Activated gamma-delta T cell (primary cell): ENCODE measurements at places on chromosomes 1 and 21.

DNA sequence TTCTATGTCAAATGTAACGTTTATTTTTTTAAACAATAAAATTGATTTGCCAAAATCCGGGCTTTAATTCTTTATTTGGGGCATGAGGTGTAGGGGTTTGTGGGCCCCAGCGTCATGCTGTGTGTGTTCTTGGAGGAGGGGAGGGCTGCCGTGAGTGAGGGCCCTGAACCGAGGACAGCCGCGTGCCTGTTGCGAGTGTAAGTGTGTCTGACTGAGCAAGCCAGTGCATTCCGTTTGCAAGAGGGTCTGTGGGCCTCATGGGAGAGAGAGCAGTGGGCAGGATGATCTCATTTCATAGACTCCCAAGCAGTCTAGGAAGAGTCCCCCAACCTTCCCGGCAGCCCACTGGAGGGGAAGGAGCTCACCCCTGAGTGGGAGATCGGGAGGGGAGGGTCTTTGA, 21.4 kb upstream of the SPSB1 start:
- DNase-seq = no peak

DNA sequence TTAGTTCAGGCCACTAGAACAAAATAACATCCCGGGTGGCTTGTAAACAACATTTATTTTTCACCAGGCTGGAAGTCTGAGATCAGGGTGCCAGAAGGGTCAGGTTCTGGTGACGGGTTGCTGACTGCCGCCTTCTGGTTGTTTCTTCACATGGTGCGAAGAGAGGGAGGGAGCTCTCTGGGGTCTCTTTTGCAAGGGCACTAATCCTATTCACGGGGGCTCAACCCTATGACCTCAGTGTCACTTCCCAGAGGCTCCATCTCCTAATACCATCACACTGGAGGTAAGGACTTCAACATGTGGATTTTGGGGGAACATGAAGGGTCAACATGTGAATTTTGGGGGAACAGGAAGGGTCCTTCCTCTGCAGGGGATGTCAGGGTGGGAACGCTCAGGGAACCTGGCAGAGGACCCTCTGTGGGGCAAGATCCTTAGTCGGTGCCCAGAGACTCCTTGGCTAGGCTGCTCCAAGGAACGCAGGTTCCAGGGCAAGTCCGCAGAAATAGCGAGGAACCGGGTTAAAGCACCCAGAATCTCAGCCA, 8.7 kb upstream of the C2CD2 start:
- DNase-seq = no peak

GRCh38 chr1:230160957-230161771, 94.1 kb downstream of the GALNT2 start:
- DNase-seq = no peak

- DNase-seq = no peak
These were observed 150.7 kb upstream of the CD34 start for GRCh38 chr1:208061632-208062031.

GRCh38 chr1:18390953-18391352, 89.8 kb upstream of the KLHDC7A start:
- no peak for DNase-seq

DNA sequence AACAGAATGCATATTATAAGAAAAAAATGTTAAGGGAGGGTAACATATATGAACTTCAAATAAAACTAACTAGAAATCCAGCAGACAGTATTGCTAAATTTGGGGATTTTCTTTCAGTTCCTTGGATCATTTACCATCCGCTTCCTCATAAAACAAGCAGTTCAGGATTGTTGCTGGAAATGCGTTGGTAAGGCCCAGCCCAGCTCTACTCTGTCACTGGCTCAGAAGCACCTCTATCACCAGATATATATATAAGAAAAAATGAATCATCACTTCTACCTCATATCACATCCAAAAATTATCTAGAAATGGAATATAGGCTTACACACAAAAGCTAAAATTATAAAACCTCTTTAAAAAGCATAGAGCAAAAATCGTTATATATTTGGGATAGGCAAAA, 28.2 kb upstream of the COG2 start:
- DNase-seq = no peak

DNA sequence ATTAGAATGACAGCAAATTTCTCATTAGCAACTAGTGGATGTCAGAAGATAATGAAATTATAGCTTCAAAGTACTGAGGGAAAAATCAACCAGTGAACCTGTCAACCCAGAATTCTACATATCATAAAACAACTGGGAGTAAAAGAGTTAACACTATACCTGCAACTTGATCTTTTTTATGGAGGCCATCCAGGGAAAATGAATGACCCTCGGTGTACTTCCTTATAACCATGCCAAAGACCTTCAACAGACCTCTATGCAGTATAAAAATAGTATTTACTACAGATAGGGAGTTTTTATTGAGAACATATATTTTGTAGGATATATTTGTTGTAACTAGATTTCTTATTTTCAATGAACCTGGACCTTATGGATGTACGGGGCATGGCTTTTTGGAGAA, 392.5 kb upstream of the ZRANB2 start:
- no peak for DNase-seq

- DNase-seq = no peak
These were observed 36.2 kb upstream of the ACTRT2 start for GRCh38 chr1:2985067-2985561.

DNA sequence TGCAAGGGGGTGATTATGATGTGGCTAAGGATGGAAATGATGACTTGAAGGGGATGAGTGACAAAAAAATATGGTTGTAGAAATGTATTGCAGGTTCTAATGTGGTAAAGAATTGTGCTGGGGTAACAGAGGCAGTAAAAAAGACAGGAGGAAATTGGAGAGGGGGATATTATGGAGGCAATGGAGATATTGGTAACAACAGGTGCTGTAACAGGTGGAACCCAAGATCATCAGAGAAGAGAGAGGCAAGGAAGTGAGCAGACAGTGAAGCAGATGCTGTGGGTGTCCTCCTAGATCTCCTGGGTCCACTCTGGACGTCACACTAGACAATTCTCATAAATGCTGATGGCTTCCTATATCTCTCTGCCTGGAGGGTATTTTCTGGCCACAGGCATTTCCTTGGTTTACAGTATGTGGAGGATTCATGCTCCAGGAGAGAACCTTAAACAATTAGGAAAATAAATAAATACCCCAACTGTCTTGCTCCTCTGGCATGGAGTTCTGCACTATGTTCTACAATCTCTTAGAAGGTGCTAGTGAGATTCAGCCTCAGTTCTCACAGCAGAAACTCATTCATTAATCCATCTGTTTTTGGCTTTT, 620.3 kb upstream of the PLXNA2 start:
- DNase-seq = no peak

GRCh38 chr1:154408174-154408777, 3.1 kb downstream of the IL6R start:
- no peak for DNase-seq

DNA sequence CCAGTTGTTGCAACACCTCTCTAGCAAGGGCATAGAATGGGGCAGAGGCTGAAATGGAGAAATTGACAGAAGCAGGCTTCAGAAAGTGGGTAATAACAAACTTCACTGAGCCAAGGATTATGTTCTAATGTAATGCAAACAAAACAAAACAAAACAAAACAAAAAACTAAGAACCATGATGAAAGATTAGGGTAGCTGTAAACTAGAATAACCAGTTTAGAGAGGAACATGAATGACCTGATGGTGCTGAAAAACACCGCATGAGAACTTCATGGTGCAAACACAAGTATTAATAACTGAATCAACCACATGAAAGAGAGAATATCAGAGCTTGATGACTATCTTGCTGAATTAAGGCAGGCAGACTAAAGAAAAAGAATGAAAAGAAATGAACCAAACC, 1707.7 kb downstream of the BRINP3 start:
- no peak for DNase-seq

- no peak for DNase-seq
These were observed 157.3 kb downstream of the PEX14 start for GRCh38 chr1:10631811-10632593.

DNA sequence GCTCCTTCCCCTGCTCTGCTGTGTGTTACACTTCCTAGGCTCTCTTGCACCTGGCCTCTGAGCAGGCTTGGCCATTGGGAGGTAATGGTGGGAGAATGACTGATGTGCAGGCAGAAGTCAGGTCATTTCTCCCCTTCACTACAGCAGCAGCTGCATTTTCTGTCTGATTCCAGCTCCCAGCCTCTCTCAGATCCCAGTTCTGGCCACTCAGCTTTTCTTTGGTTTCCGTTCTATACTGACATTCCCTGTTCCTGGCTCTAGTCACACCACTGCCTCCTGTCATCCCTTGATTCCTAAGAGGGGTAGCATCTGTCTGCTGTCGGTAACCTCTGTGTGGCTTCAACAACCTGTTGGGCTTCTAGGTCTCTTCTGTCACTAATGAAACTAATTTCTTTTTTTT, 127.7 kb upstream of the HOOK1 start:
- DNase-seq = no peak

GRCh38 chr1:209755926-209756614, at the start of gene TRAF3IP3:
TSS of gene TRAF3IP3 (plus strand) at chr1:209756053. CDS start at chr1:209760040, 3,987 bp downstream.
- DNase-seq = no peak

- no peak for DNase-seq
These were observed 187.0 kb upstream of the USP24 start for GRCh38 chr1:55402142-55402541.

GRCh38 chr1:176976225-176976624, 188.3 kb downstream of the ASTN1 start:
- DNase-seq = no peak
